ENCODE measurements at places on chromosomes 3 and 15. TPM values are rescaled to one million over a fixed set of nuclear protein-coding genes. Genes with fewer than 3 reads are reported as not detected.

The MIX23 gene
- total RNA-seq = 35.0 TPM

The TLR9 gene
- total RNA-seq = under 0.01 TPM

The SCAMP5 gene
- total RNA-seq = 0.72 TPM

The RAB6B gene
- total RNA-seq = under 0.01 TPM

The LMAN1L gene
- not detected for total RNA-seq

The DGKG gene
- not detected for total RNA-seq

The AVEN gene
- total RNA-seq = 29.9 TPM

The FMN1 gene
- total RNA-seq = 0.48 TPM

The ADAMTS17 gene
- total RNA-seq = 1.7 TPM

The PSTPIP1 gene
- 0.72 TPM for total RNA-seq

All from tracheal epithelial cell (primary cell).